Activated T-cell treated with anti-CD3 and anti-CD28 coated beads, Interleukin-2, amount 50 U/mL, for 72 hours (primary cell): ENCODE measurements at places on chromosomes 12 and 14. TPM values are rescaled to one million over a fixed set of nuclear protein-coding genes. Genes with fewer than 3 reads are reported as not detected.

Gene TAS2R42
- not detected for total RNA-seq

GRCh38 chr12:1819050-1819449, 1.3 kb upstream of the LRTM2 start:
- DNase-seq = no peak

- DNase-seq = peak; percentile 10
These were observed 122.7 kb downstream of the SSPN start for GRCh38 chr12:26317942-26318575.

DNA sequence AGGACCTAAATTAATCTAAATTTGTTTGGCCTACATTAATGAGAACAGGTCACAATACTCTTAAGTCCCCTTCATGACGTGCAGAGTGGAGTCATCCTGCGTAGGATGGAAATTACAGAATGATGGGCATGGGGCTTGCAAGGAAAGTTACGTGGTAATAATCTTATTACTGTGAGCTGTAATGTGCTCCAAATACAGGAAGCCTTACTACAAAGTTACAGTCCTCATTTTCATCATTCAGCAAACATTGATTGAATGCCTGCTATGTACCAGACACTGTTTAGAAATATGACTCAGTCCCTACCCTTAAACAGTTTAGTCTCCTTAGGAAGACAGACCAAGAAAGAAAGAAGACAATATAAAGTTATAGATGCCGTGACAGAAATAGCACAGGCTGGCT, 9.4 kb downstream of the HIGD1C start:
- no peak for DNase-seq

Gene TAS2R8
- total RNA-seq = not detected

Gene MIP
- not detected for total RNA-seq

DNA sequence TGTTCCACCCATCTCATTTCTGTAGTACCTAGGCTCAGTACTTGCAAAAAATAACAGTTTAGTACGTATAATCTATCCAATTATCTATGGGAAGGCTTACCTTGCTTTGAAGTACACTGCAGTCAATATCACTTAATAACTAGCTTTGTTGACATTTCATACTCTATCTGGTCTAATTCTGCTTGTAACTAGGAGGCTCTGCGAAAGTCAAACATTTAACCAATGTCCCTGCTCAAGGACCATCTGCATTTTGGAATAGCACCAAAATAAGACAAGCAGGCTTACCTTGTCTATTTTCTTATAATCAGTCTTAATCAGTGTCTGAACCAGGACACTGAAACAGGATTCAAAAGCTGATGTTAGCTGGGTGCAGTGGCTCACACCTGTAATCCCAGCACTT, 39.9 kb downstream of the SLC25A47 start:
- DNase-seq = no peak

GRCh38 chr12:47781479-47782371, 8.7 kb downstream of the SLC48A1 start:
- DNase-seq = no peak

Gene CD69
- total RNA-seq = 126 TPM

Gene IFT81
- 1.4 TPM for total RNA-seq

- no peak for DNase-seq
These were observed 122.5 kb downstream of the PHLDA1 start for GRCh38 chr12:75908961-75909605.

Gene SERPINA12
- total RNA-seq = not detected

Gene HEATR5A
- 11.4 TPM for total RNA-seq

- no peak for DNase-seq
These were observed 180.2 kb downstream of the KCNA5 start for GRCh38 chr12:5223881-5224280.

DNA sequence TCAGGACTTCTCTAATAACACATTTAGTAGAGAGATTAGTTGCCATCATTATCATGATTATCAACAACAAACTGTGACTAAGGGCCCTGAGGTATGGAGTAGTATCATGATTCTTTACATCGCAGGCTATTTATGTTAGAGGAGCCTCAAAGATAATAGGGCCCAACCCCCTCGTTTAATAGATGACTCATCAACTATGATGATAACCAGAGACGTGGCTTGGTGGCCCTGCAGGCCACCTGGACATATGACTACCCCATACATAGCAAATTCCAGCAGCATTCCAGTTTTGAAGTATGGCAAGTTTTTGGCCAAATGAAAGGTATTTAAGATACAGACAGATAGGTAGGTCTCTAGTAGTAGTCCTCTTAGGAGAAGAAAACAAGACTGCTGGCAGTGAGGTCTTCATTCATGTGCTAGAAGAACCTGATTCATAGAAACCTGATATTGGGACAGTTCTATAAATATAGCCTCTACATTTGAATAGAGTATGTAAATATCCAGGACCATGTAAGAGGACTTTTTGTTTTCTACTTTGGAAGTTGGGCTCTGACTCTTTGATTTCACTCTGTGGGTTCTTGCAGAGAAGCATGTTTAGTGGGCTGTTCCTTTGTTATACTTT, 5.6 kb downstream of the RIC8B start:
- no peak for DNase-seq

DNA sequence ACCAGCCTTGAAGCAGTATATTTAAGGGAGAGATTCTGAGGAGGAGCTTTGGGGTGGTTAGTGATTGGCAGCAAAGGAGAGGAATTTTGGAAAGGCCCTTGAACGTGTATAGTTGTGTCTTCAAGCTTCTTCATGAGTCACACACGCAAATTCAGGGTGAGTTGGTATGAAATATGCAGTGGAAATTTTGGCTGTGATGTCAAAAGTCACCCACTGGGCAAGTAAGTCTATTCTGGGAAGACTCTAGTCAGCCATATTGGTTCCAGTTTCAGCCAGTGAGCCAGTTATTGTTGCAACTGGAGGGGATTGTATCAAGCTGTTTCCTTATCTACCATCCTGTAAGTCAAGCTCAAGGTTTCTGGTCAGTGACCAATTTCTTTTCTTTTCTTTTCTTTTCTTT, 32.0 kb upstream of the VASH1 start:
- DNase-seq = no peak

Gene PMCH
- total RNA-seq = 1.1 TPM

DNA sequence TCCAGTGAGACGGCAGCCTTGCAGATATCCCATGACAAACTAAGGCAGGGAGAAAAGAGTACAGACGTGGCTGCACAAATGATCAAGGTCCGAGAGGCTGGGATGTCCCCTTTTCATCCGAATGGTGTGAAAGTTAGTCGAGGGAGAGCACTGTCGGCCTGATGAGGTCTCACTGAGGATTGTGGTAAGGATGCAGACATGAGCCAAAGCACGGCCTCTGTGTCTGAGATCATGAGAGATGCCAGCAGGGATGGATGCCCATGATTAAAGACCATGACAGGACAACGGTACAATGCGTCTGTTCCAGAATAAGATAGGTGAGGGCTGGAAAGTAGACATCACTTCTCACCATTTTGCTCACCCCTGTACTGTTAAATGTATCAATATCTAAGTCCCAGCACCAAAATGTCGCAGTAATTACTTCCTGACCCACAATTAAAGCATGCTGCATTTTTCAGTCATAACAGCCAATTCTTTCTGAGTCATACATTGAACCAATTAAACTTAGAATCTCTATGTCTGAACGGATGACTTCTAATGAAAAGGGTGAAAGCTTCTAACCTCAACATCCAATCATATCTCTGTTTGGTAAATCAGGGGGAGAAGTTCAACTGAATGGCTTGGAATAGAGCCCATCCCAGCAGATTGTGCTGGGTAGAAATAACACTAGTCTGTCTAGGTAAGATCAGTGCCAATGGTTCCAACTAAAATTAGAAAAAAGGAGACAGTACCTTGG, 249.6 kb upstream of the SOX5 start:
- no peak for DNase-seq

Gene GALNT16
- total RNA-seq = 0.05 TPM

DNA sequence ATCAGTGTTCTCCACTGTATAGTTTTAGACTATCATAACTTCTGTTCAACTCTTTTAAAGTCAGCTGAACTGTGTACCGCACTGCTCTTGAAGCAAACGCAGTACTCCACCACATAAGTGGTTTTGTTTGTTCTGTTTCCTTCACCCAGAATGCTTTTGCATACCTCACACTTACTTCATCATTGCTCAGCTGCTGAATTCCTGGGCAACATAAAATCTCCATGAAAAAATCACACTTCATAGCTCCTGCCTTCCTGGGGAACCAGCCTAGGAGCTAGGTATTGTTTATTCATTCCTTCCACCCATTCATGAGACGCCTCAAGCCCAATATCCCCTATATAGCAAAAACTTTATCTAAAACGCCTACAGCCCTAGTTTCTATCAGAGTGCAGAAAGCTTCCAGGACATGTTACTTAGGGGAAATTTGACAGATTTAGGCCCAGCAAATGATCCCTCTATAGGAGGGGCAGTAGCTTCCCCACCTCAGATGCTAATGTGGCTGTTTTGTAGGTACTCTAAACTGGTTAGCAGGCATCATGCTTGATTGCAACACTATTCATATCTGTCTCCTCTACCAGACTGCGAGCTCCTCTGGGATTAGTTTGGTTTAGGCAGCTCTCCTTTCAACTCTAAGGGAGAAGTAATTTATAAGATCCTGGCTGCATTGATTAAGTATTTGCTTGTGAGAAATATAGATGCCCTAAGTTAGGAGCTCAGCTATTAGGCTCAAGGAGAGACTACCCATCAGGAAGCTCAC, 44.5 kb downstream of the LRRC9 start:
- no peak for DNase-seq

- no peak for DNase-seq
These were observed 349.5 kb downstream of the C12orf75 start for GRCh38 chr12:105679982-105680381.

- no peak for DNase-seq
These were observed 2.8 kb downstream of the TMEM179 start for GRCh38 chr14:104601786-104602185.

DNA sequence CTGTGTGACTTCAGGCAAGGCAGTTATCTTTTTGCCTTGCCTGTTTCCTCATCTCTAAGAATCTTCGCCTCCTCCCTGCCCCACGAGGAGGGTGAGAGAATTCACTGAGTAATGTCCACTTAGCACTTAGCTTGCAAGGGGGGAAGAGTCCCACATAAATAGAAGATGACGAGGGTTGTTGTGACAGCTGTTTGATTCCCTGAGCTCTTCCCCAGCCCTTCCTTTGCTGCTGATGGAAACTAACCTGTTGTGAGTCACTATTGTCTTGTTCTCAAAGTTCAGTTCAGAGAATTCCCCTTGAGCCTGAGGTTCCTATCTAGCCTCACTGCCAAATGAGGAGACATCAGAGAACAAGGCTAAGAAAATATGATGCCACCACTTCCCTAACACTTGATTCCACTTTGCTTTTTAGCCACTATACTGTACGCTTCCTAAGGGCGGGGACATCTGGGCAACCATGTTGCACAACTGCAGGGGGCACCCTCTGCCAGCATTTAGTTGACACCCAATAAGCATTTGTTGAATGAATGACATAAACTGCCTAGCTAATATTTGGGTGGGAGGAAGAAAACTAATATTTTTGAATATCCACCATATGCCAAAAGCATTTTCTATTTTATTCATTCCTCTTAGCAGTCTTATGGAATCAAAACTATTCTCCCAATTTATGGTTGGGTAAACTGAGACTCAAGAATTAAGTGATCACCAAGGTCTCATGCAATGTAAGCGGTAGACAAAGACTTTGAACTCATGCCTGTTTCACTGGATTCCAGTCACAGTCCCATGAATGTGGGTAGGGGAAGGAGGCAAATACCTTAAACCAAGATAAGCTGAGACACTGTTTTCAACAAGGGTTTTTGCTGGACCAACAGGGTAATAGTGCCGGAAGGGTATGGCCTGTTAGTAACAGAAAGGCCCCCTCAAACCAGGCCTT, 77.6 kb downstream of the ZFP36L1 start:
- no peak for DNase-seq
